ENCODE measurements at places on chromosomes 2 and 18.
A peak's percentile ranks its signal among the peaks of the same experiment; 100 is the strongest.

DNA sequence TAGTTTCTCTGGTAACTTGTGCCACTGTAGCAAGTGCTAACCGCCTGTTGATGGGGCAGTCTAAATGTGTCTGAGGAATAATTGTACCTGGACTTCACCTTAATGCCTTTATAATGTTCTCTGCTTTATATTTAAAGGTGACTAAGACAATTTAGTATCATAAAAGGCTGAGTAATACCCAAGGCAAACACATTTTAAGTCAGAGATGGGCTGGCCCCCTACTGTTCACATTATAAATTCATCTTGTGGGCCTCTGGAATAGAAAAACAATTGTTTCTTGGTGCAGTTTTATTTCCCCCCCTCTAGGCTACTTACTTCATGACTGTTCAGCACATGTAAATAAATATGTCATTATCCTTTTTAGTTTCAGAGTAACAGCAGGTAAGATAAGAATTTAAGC is 559.3 kb upstream of the PIK3C3 start:
- no peak for DNase-seq

DNA sequence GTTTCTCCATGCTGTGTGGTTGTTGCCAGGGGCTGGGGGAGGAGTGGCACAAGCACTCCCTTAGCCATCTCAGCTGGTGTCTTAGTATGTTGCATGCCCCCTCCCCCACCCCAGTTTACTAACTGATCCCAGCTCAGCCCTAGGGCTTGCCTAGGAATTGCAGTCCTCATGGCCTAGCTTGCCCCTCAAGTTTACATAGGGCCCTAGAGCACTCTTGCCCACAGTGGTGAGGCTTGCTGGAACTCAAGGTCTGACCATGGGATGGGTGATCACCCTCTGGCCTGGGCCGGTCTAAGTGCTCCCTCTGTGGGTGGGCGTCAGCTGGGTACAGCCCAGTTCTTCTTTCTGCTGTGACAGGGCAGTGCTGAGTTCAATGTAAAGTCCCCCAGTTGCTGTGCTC is 156.1 kb upstream of the PIEZO2 start:
- DNase-seq: no peak

DNA sequence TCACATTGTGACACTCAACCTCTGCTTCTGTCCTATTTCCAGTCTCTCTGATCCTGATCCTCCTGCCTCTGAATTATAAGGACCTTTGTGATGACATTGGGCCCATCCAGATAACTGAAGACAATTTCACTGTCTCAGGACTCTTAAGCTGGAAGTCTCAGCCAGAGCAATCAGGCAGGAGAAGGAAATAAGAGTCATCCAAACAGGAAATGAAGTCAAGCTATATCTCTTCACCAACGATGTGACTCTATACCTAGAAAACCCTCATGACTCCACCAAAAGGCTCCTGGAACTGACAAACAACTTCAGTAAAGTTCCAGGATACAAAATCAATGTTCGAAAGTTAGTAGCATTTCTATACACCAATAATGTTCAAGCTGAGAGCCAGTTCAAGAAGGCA is 29.3 kb upstream of the TWIST2 start:
- DNase-seq: no peak

- no peak for DNase-seq
Observed at GRCh38 chr2:208118918-208119317, 5.4 kb downstream of the CRYGD start.

DNA sequence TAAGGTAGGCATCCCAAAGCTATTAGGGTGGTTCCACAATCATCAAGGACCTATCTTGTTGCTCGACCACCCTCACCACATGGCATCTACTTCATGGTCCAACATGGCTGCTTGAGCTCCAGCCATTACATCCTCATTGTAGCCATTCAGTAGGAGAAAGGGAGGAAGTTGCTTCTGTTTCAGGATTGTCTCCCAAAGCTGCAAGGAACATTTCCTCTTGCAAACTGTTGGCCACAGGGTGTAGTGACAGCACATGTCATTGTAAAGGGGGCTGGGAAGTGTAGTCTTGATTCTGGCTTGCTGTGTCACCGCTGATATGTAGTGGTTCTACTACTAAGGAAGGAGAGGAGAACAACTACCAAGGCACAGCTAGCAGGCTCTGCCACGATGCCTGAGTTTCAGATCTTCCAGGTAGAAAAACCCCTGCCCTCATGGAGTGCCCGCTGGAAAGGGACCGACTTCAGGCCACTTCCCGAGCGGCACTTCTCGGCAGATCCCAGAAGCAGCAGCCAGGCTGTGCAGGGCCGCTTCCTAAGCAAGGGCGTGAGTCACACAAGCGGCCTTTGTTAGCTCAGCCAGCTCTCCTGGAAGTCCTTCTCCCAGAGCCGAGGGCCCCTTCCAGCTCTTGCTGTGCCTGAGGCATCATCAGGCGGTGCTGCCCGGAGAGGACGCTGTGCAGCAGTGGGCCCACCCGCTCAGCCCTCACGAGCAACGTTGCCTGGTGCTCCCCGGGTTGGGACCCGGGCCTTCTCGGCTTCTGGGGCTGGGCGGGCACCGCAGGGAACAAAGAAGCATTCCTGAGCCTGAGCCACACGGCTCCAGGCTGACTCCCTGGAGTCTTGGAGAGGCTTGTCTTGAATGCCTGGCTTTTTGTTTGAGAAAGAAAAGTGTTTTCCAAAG is 58.2 kb downstream of the HS6ST1 start:
- DNase-seq: peak; percentile 74

GRCh38 chr2:229666811-229667210 is 47.5 kb downstream of the DNER start:
- no peak for DNase-seq

DNA sequence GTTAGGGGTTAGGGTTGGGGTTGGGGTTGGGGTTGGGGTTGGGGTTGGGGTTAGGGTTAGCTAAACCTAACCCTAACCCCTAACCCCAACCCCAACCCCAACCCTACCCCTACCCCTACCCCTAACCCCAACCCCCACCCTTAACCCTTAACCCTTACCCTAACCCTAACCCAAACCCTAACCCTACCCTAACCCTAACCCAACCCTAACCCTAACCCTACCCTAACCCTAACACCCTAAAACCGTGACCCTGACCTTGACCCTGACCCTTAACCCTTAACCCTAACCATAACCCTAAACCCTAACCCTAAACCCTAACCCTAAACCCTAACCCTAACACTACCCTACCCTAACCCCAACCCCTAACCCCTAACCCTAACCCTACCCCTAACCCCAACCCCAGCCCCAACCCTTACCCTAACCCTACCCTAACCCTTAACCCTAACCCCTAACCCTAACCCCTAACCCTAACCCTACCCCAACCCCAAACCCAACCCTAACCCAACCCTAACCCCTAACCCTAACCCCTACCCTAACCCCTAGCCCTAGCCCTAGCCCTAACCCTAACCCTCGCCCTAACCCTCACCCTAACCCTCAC is 24.1 kb upstream of the RABL2A start:
- no peak for DNase-seq

DNA sequence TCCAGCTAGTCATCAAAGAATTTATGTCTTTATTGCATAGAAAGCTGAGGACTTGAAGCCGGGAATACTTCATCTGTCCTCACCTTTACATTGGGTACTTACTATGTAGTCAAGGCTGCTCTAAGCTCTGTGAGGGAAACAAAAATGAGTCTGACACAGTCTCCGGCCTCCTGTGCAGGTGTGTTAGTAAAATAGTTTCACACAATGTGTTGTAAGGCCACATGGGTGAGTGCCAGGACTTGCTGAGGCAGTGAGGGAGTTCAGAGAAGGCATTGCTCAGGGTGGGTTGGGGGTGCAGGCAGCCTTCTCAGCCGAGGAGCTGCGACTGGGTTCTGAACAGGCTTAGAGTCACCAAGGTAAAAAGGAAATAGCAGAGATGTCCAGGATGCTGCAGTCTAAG is 54.5 kb upstream of the SMAD2 start:
- DNase-seq: no peak

DNA sequence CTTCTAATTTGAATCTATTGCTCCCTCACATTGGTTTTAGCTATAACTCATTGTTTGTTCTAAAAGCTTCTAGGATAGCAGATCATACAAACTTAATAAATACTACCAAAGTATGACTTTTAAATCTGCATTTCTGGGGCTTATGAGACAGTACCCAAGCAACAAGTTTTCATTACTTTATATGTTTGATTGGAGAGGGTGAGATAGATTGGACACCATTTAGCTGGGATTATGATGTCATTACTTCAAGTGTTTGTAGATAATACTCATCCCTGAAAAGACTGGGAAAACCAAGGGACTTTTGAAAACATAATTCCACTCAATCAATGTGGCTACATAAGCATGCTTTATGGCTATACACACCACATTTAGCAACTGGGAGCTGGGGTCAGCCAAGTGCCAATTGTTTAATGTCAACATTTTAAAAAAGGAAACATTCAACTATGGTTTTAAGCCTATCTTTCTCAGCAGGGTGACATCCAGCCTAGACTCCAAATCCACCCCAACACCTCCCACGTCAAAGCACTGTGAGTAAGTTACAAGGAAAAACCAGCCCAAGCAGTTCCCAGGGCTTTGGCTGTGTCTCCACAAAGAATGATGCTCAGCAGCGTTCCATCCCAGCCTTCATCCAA is 119.9 kb downstream of the ETAA1 start:
- no peak for DNase-seq

GRCh38 chr2:84026818-84027217 is 432.3 kb downstream of the SUCLG1 start:
- no peak for DNase-seq

DNA sequence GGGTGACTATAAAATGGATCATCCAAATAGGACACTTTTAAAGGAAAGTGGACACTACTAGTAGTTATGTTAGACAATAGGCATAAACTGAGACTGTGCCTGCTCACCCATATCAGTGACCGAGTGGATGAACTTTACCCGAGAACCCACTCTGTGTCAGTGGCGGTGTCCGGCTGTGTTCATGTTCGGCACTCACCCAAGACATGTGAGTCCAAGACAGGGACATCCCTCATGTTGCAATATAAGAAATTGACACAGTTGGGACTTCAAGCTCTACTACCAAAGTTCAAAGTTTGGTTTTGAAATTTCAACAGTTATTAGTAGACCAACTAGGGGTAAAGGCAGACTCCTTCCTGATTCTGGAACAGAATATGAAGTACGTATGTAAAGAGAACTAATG is 326.3 kb upstream of the TNP1 start:
- DNase-seq: no peak

GRCh38 chr18:2471523-2471922 is 99.8 kb downstream of the METTL4 start:
- DNase-seq: no peak

DNA sequence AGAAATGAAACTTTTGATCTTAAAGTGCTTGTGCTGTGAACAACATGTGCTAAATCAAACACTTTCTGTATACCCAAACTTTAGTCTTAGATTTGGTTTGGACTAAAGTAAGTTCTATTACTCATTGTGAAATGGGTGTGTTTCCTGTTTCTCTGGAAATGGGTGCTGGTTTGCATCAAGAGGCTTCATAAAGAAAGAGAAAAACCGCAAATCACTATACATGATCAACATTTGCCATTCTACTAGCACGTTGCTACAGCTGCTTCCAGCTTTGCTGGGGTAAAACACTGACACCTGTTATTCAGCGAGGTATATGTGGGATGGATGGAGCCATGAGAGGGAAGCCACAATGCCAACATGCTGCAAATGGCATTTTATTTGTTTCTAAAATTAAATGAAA is 547.0 kb upstream of the ACVR2A start:
- DNase-seq: no peak

DNA sequence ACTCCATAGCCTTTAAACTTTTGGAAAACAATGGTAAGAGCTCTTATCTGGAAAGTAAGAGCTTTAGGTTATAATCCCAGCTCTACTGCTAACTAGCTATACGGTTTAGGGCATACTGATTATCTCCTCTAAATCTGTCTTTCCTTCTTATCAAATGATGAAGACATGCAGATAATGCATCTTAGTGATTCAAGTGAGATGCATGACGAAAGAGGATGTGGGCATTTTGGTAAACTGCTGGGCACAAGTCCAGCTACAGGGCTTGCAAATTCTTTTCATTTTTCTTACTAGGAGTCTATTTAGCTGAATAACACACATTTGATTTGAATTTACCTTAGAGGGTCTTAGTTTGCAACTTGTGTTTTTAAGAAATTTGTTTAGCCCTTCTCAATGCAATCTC is 1604.8 kb upstream of the ZEB2 start:
- no peak for DNase-seq

Data from PC-9 (cell line).